ENCODE measurements at places on chromosomes 11 and 22. TPM values are rescaled to one million over a fixed set of nuclear protein-coding genes. Genes with fewer than 3 reads are reported as not detected.
A peak's percentile ranks its signal among the peaks of the same experiment; 100 is the strongest.

Gene TTC36
- 0.41 TPM for total RNA-seq

Gene NXPE1
- not detected for total RNA-seq

Gene SAA2
- total RNA-seq = not detected

Gene CHID1
- total RNA-seq = 66.1 TPM

Gene TNKS1BP1
- 181 TPM for total RNA-seq

Gene OR51B4
- total RNA-seq = not detected

Gene OMP
- total RNA-seq = 1.4 TPM

Gene P2RY2
- total RNA-seq = 19.8 TPM

Gene SLC22A6
- not detected for total RNA-seq

Gene CBLIF
- not detected for total RNA-seq

Gene OR8G1
- total RNA-seq = not detected

Gene OR2AG2
- total RNA-seq = 0.25 TPM

Gene PANX3
- not detected for total RNA-seq

Gene RAPSN
- 7.3 TPM for total RNA-seq

GRCh38 chr11:27902981-27903624, 202.8 kb upstream of the BDNF start:
- no peak overlapping the region for H3K27ac ChIP-seq
- H3K4me1 ChIP-seq = peaks cover 34% of the 10 kb centered on the region
- no peaks in the 10 kb centered on the region for H3K27me3 ChIP-seq
- peak; percentile 63 for DNase-seq

DNA sequence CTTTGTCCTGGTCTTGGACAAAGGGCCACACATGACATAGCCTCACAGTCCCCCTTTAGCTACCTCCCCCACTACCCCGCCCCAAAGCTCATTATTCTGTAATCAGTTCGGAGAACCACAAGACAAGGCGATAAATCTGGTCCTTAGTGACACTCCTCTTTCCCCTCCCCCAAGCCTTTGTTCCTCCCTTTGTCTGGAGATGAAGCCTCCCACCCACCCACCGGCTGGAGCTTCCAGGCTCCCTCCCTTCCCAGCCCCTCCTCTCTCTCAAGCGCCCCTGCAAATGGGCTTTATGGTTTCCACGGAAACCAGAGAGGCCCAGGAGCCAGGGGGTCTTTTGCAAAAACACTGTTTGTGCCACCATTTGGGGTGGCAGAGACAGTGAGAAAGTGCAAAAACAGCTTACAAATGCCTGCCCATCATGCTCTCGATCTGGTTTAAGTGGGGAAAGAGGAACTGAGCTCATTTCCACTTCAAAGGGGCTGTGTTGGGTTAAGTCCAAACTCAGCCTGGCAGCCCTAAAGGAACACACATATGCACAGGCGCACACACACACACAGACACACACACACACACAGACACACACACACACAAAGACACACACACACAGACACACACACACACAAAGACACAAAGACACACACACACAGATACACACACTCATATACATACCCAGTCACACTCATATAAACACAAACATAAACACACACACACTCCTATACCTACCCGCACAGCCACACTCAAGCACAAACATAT, 23.5 kb downstream of the APLNR start:
- no peaks in the 10 kb centered on the region for H3K36me3 ChIP-seq
- H3K27me3 ChIP-seq = no peaks in the 10 kb centered on the region
- no peak overlapping the region for H3K27ac ChIP-seq
- no peaks in the 10 kb centered on the region for H3K4me1 ChIP-seq
- DNase-seq = no peak
- H3K4me3 ChIP-seq = no peak overlapping the region

DNA sequence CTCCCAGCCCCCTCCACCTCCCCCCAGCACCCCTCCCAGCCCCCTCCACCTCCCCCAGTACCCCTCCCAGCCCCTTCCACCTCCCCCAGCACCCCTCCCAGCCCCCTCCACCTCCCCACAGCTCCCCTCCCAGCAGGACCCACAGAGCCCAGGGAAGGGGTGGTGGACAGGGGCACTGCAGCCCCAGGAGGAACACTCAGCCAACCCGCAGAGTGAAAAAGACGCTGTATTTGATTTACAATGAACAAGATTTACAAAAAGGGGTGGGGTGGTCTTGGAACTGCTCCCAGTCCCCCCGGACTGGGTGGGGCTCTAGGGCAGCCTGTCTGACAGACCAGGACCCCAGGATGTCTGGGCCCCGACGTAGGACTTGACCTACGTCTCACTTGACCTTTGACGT, 4.6 kb upstream of the MAPK11 start:
- H3K4me1 ChIP-seq = peaks cover 29% of the 10 kb centered on the region
- no peak overlapping the region for H3K4me3 ChIP-seq
- no peaks in the 10 kb centered on the region for H3K27me3 ChIP-seq
- DNase-seq = no peak
- H3K27ac ChIP-seq = no peak overlapping the region

DNA sequence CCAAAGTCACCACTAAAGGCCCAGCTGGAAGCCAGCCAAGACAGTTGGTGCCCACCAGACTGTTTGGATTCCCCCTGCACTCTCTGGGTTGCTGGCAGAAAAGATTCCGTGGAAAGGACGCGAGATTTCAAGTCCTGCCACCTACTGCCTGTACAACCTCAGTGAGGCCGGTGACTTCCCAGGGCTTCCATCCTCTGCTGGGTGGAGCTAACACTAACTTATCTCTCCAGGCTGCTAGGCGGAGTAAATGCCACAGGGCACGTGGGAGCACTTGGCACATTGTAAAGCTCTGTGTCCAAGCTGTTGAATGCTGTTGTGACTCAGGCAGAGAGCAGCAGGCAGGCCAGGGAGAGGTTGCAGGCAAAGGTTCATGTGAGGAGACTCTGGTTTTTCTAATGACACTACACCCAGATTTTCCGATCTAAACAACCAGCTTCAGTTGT, 50.9 kb upstream of the CDON start:
- no peaks in the 10 kb centered on the region for H3K36me3 ChIP-seq
- peak; percentile 88 for DNase-seq
- peak overlapping the region; percentile 80 for H3K27ac ChIP-seq
- no peak overlapping the region for H3K4me3 ChIP-seq

DNA sequence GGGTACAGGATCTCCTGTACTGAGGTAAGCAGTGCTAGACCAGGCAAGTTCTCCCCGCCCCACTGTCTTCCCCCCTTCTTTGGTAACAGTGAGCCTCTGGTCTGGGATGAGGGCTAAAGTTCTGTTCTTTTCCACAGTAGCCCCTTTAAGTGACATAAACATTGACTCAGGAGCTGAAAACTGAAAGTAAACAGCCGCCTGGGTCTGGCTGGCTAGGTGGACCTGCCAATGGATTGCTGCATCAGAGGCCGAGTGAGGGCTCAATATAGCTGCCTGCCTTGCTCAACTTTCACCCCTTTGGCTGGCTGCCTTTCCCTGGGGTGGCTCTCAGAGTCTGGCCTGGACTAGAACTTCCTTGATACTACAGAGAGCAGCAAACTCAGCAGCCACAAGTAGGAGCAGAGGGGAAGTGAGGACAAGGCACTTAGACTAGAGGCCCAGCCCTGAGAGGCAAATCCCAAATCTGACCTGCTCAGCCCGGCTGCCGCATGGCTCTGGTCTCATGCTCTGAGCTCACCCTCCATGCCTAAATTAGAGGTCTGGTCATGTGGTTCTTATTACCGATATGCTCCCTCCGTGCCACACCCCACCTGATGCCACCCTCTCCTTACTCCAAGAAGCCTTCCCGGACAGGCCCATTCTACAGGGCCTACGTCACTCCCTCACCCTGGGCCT, 9.6 kb upstream of the UCP3 start:
- H3K4me3 ChIP-seq = no peak overlapping the region
- H3K36me3 ChIP-seq = 0 out of 2 replicates have a peak, but pooled peaks cover 15% of the 10 kb centered on the region
- H3K27me3 ChIP-seq = no peaks in the 10 kb centered on the region
- peak; percentile 98 for DNase-seq
- H3K4me1 ChIP-seq = peaks cover 31% of the 10 kb centered on the region

GRCh38 chr11:68142028-68142412, 20.8 kb upstream of the CHKA start:
- peaks cover 37% of the 10 kb centered on the region for H3K4me1 ChIP-seq
- H3K4me3 ChIP-seq = no peak overlapping the region
- H3K27me3 ChIP-seq = no peaks in the 10 kb centered on the region
- H3K27ac ChIP-seq = no peak overlapping the region
- DNase-seq = peak; percentile 62
- no peaks in the 10 kb centered on the region for H3K36me3 ChIP-seq

GRCh38 chr11:64216879-64217278, 9.1 kb downstream of the TRPT1 start:
- DNase-seq = no peak
- H3K4me1 ChIP-seq = no peaks in the 10 kb centered on the region
- no peak overlapping the region for H3K4me3 ChIP-seq
- H3K27ac ChIP-seq = no peak overlapping the region
- no peaks in the 10 kb centered on the region for H3K27me3 ChIP-seq
- H3K36me3 ChIP-seq = no peaks in the 10 kb centered on the region

DNA sequence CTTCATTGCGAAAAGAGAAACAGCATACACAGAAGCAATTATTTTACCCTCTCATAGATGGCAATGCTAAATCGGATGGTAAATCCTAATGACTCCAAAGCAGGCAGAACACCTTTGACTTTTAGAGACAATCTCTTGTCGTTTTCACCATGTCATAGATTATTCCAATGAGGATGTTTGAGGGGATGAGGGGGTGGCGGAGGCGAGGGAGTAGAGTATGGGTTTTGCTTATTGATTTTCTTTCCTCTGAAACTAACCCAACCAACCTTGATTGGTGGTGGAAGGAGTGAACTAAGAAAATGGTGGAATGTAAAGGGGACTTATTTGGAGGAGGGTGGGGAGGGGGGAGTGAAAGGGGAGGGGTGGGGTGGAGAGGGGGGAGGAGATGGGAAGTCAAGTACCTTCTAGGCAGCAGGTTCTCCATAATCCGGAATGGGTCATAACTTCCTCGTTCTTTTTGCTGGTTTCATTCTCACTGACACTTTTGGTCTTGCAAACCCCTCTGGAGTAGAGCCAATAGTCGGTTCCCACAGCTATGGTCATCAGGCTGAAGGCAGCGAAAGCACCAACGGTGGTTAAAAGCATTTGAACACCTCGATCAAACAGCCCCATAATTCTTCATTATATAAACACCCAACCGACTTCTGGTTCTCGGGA, 1.5 kb downstream of the CACNG2 start:
- H3K27me3 ChIP-seq = peaks cover 94% of the 10 kb centered on the region
- H3K27ac ChIP-seq = no peak overlapping the region
- H3K4me3 ChIP-seq = no peak overlapping the region
- no peaks in the 10 kb centered on the region for H3K36me3 ChIP-seq

GRCh38 chr22:49962751-49963646, 2.4 kb downstream of the PIM3 start:
- no peak for DNase-seq
- no peaks in the 10 kb centered on the region for H3K27me3 ChIP-seq
- peak overlapping the region; percentile 73 for H3K27ac ChIP-seq
- peak overlapping the region; percentile 97 for H3K4me3 ChIP-seq

DNA sequence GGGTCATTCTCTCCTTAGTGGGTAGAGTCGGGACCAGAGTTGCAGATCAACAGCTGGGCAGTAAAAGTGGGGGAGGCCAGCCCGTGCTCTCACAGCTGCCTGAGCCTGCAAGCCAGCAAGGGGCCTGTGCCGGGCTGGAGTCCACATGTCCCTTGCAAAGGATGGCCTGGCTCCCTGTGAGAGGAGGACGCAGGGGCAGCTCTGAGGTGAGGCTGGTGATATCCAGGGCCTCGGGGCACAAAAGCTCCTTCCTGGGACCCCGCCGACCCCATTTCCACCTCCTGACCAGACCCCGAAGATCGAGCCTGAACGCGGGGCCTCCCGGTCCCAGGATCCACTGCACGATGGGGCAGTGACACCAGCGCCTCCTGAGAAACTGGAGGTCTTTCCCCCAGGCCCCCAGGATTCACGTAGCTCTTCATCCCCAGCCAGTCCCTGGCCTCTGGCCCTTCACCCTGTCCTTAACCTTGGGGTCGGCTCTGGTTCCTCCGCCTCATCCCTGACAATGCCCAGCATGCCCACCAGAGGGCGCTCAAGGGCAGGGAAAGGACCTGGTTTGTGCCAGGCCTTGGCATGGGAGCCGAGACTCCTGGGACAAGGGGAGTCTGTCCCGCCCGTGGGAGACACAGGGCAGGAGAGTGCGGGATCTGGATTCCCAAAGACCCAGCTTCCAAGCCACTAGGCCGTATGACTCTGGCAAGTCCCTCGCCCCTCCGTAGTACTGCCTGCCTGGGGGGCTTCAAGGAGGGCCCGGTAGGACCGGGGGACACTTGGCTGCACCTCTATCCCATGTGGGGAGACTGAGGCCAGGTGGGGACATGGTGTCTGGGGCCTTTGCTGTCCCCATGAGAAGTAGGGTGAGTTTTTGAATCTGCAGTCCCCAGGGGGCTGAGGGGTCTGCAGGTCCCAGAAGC, 17.8 kb upstream of the WNT7B start:
- H3K27ac ChIP-seq = no peak overlapping the region
- peaks cover 14% of the 10 kb centered on the region for H3K4me1 ChIP-seq

- no peaks in the 10 kb centered on the region for H3K27me3 ChIP-seq
- no peak for DNase-seq
- H3K4me1 ChIP-seq = peaks cover 38% of the 10 kb centered on the region
Observed at GRCh38 chr11:33376331-33377310, 119.4 kb downstream of the HIPK3 start.

GRCh38 chr11:15180212-15180792, 65.6 kb downstream of the INSC start:
- no peak overlapping the region for H3K4me3 ChIP-seq
- H3K27me3 ChIP-seq = no peaks in the 10 kb centered on the region
- no peak for DNase-seq
- H3K4me1 ChIP-seq = no peaks in the 10 kb centered on the region
- no peaks in the 10 kb centered on the region for H3K36me3 ChIP-seq

GRCh38 chr11:24755260-24755839, 258.5 kb downstream of the LUZP2 start:
- no peaks in the 10 kb centered on the region for H3K27me3 ChIP-seq
- peaks cover 12% of the 10 kb centered on the region for H3K4me1 ChIP-seq
- no peak for DNase-seq
- no peak overlapping the region for H3K4me3 ChIP-seq
- no peak overlapping the region for H3K27ac ChIP-seq

- peaks cover 48% of the 10 kb centered on the region for H3K4me1 ChIP-seq
- no peaks in the 10 kb centered on the region for H3K36me3 ChIP-seq
- H3K27ac ChIP-seq = no peak overlapping the region
- H3K27me3 ChIP-seq = no peaks in the 10 kb centered on the region
Observed at GRCh38 chr11:124753205-124753604, 1.1 kb upstream of the VSIG2 start.

GRCh38 chr11:27183672-27184457, 143.2 kb downstream of the BBOX1 start:
- no peaks in the 10 kb centered on the region for H3K27me3 ChIP-seq
- no peaks in the 10 kb centered on the region for H3K4me1 ChIP-seq
- peak; percentile 33 for DNase-seq
- H3K4me3 ChIP-seq = no peak overlapping the region
- H3K36me3 ChIP-seq = no peaks in the 10 kb centered on the region

DNA sequence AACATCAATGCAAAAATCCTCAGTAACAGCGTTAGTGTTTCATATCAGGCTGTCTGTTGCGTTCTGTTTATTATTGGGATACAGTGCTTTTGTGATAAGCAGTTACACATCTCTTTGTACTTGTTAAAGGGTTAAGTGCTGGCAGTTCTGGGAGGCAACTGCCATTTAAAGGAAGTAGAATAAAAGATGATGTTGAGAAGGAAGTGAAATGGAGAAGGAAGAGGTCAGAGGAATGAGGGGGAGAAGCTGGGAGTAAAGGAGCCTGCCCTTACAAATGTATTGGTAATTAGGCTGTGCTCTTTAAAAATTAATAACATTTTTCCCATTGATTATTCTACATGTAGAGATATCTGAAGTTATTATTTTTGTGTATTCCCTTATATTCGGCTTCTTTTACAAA, 674.7 kb downstream of the NTM start:
- DNase-seq = no peak
- no peaks in the 10 kb centered on the region for H3K27me3 ChIP-seq
- H3K4me1 ChIP-seq = no peaks in the 10 kb centered on the region
- H3K36me3 ChIP-seq = no peaks in the 10 kb centered on the region
